Right lung (tissue), 10 donors: ENCODE measurements at places on chromosomes 4 and X.
A peak's percentile ranks its signal among the peaks of the same experiment; 100 is the strongest.

- no peak for DNase-seq
Measured at GRCh38 chr4:19992471-19993093, 259.1 kb upstream of the SLIT2 start.

DNA sequence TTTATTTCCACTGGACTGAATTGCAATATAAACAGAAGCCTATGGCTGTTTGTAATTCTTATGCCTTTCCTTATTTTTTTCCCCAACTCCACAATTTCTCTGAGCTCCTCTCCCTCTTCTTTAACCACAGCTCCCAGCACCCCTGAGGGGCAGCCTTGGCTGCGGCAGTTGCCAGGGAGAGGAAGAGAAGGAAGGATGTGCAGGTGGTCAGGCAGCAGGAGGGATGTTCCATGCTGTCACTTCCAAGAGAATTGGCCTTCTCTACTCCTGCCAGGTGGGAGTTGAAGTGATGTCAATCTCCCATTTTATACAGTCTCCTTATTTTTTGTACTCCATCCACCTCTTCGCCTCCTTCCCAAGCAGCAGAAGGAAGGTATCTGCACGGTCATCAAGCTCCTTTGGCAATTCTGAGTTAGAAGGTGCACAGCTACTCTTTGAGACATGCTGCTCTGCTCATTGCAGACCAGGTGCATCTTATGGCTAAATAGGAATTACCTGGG lies 343.3 kb upstream of the RPS6KA3 start:
- DNase-seq, result no peak

- DNase-seq, result peak; percentile 65
Measured at GRCh38 chr4:143337600-143338287, 1.1 kb downstream of the GAB1 start.

DNA sequence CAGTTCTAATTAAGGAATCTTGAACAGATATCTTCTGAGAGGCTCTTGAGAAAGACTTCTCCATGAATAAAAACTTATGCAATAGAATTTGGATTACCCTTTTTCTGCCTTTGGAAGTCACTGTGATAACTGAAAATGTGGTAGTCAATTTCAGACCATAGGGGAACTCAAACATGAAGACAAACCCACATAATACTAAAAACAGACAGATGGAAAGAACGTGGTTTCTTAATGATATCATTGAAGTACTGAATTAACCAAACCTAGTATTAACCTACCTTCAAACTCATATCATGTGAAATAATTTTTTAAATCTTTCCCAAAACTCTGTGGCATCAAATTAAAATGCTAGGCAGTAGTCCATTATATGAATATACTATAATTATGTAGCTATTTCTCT lies 153.5 kb downstream of the CAMK2D start:
- no peak for DNase-seq
